Purkinje cell (primary cell): ENCODE measurements at places on chromosomes 1 and 21. TPM values are rescaled to one million over a fixed set of nuclear protein-coding genes. Genes with fewer than 3 reads are reported as not detected.

Gene EDARADD
- polyA plus RNA-seq = not detected in 2 replicates

Gene WASF2
- 3.1 and 3.3 TPM in 2 replicates for polyA plus RNA-seq

Gene GUCA2B
- polyA plus RNA-seq = not detected in 2 replicates

Gene MFN2
- polyA plus RNA-seq = 16.6 and 16.8 TPM in 2 replicates

Gene IL12RB2
- 3.8 and 4.7 TPM in 2 replicates for polyA plus RNA-seq

Gene MAEL
- 4.6 and 5.4 TPM in 2 replicates for polyA plus RNA-seq

Gene TAS1R3
- not detected in 2 replicates for polyA plus RNA-seq

Gene KCNK1
- polyA plus RNA-seq = 160 and 186 TPM in 2 replicates

Gene NTMT2
- not detected in 2 replicates for polyA plus RNA-seq

Gene CAPZA1
- polyA plus RNA-seq = 156 and 220 TPM in 2 replicates

Gene GBP4
- polyA plus RNA-seq = 0.07 and 0.13 TPM in 2 replicates
